Activated naive CD4-positive, alpha-beta T cell treated with anti-CD3 and anti-CD28 coated beads, Interleukin-2, amount 50 U/mL, for 72 hours (primary cell): ENCODE measurements at places on chromosomes 6 and 20. TPM values are rescaled to one million over a fixed set of nuclear protein-coding genes. Genes with fewer than 3 reads are reported as not detected.

Gene RIPOR3
- 0.08 TPM for total RNA-seq

Gene CCM2L
- total RNA-seq: not detected

Gene TINAG
- total RNA-seq: not detected

Gene ZNF341
- total RNA-seq: 7.2 TPM

Gene IL20RA
- not detected for total RNA-seq

Gene HLA-DQB1
- not detected for total RNA-seq

Gene MBOAT1
- 13.8 TPM for total RNA-seq

Gene TREM2
- total RNA-seq: not detected

Gene C20orf141
- total RNA-seq: not detected

Gene GINS1
- 26.3 TPM for total RNA-seq

Gene AURKA
- total RNA-seq: 130 TPM

Gene PTCRA
- total RNA-seq: not detected

Gene GGTLC1
- total RNA-seq: not detected

Gene DEFB124
- total RNA-seq: not detected
